ENCODE measurements at places on chromosomes 13 and 19.
A peak's percentile ranks its signal among the peaks of the same experiment; 100 is the strongest.

- DNase-seq, result no peak
These were observed 82.4 kb upstream of the SGCG start for GRCh38 chr13:23098161-23098907.

DNA sequence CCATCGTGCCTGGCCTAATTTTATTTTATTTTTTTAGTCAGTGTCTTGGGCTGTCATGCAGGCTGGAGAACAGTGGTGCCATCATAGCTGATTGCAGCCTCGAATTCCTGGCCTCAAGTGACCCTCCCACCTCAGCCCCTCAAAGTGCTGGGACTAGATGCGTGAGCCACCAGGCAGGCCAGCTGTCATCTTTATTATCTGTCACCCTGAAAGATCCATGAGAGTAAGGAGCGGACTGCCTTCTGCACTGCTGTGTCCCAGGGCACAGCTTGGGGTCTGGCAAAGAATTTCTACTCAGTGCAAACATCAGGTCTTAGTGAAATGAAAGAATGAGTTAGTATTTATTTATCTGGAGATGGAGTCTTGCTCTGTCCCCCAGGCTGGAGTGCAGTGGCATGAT, 9.5 kb upstream of the TLE5 start:
- no peak for DNase-seq

- no peak for DNase-seq
These were observed 6.9 kb downstream of the SERPINE3 start for GRCh38 chr13:51346397-51346796.

GRCh38 chr19:33467851-33468250, 53.7 kb downstream of the PEPD start:
- no peak for DNase-seq

GRCh38 chr19:15199661-15200552, 888 bp downstream of the NOTCH3 start:
- no peak for DNase-seq

GRCh38 chr13:27593267-27593666, 27.1 kb downstream of the LNX2 start:
- DNase-seq, result no peak

GRCh38 chr19:51651216-51651846, 4.7 kb upstream of the SIGLEC14 start:
- no peak for DNase-seq

DNA sequence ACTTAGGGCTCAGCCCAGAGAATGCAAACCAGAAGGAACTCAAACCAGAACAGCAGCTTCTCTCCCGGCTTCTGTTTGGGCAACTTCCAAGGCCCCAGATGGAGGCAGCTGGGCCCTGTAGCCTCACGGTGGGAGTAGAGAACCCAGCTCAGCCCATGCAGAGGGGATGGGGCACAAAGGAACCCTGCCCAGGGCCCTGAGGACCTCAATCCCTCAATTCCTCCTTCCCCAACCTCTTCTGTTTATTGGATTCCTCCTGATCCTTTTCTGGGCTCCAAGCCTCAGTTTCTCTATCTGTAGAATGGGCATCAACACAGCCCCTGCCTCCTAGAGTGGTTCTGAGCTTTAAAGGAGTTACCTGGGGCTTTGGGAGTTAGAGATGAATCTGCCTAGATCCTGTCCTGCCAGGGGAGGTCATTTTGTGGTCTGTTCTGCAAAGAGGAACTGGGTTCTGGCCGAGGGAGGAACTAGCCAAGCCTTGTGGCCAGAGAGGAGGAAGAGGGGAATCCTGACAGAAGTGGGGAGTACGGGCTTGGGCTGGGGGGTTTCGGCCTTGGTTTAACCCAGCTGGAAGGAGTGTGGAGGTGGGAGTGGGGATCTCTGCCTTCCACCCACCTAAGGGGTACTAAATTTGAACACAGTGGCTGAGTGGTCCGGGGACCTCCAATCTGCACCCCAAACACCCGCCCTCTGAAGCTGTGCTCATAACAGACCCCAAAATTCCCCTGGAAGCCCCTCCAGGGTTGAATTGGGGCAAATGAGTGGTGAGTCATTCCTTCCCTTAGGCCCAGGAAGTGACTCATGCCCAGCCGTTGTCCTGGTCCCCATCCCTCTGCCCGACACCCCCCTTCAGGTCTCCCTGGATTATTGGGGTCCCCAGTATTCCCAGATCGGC, 2.7 kb downstream of the ADGRE5 start:
- DNase-seq, result peak; percentile 63

DNA sequence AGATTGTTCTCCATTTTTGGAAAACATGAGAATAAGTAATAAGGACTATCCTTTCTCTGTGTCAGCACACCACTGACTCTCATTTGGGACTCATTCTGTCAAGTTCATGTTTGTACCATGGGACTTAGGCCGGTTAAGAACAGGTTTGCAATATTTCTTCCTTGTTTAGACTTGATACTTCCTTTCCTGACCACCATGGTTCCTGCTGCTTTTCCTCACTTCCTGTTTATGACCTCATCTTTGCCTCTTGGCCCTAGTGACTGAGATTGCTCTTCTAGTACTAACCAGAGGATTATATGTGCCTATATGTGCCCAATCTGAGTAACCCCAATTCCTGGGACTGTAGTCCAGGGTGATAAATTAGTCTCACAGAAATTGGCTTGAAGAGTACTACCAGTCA, 32.5 kb upstream of the NDFIP2 start:
- no peak for DNase-seq

- DNase-seq, result no peak
These were observed 4.6 kb upstream of the KBTBD6 start for GRCh38 chr13:41137241-41137640.

GRCh38 chr19:56076498-56076897, 44.6 kb downstream of the ZNF787 start:
- no peak for DNase-seq
